ENCODE measurements at places on chromosomes 7 and 10.

DNA sequence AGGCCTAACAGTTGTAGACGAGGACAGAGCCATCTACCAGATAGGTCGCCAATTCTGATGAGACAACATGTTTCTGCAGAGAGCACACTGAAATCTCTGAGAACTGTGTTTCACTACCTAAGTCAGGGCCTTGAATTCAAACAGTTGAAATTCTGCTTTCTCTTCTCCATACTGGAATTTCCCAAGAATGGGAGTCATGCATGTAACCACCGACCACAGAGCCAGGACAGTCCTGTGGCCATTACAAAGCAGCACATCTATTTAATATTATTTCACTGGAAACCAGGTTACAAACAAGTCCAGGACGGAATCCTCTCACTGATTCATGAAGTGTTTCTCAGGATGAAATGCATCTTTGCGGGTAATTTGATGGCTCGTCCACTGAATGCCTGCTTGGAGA is 62.0 kb upstream of the ST8SIA6 start:
- no peak for DNase-seq

- DNase-seq, result peak; percentile 5
Observed at GRCh38 chr7:150685219-150686029, at the start of gene GIMAP2. Gene GIMAP2, plus strand, starts transcription at chr7:150685706. Its CDS starts 1,354 bp downstream, at chr7:150687060.

DNA sequence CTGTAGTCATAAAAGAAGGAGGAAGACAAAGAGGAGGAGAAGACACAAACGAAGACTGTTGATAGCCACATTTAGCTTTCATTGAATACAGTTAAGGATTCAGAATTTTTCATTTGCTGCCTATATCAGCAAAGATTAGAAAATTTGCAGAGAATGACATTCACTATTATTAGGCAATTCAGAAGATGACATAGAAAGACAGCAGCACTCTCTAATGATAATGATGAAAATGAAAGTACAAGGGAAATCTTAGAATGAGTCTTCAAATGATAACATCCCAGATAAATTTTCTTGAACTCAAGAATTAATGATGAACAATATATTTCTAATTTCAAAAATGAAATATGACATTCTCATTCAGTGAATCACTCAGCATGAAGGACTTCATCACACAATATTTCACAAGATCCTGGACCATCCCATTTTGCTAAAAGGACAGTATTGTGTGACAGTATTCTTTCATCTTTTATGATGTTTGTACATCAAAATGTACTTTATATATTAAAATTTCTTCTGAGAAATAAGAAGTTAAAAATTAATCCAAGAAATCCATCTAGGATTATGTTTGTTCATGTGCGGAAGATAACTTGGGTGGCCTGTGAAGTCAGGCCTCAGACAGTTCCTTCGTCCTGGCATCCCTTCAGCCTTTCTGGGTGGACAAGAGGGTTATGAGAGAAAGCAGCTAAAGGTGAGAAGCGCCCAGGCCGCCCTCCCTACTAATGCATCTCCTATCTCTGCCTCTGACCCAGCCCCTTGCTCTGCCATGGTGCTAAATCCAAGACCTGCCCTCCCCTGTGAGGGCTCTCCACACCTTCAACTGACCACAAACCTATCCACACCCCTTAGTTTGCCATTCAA is 47.4 kb upstream of the CAMK2B start:
- no peak for DNase-seq

DNA sequence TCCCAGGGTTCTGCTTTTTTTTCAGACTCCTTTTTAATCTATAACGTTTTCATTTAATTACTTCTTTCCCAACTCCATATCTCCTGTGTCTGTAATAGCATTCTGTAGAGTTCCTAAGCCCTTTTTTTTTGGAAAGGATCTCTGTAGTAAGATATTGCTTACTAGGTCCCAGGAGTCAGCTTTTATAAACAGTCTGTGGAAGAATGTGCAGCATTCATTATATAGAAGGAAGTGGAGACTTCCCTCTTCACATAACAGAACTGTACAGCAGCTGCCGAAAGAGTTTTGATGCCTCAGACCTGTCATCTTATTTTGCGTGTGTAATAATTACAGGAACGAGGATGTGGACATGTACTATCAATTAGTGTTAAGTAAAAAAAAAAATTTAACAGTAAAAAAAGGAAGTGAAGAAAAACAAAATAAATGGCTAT is 7.4 kb upstream of the STEAP4 start:
- no peak for DNase-seq

DNA sequence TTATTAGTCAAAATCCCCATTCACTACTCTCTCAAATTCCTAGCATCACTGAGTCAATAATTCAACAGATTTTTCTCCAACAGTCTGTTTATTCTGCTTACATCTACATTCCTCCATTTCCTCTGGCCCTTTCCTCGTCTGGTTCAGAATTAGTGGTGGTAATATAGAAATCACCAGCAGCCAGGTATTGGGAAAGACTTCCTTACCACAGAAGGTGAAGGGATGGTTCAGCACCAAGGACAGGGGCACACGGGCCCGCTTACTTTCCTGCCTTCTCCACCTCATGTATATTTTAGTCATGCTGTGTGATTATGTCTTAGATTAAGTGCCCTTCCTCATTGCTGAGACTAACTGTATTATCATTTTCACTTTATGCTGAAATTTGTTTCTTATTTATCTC is 70.4 kb upstream of the APBB1IP start:
- no peak for DNase-seq

- DNase-seq, result no peak
Observed at GRCh38 chr7:14424675-14425074, 435.2 kb upstream of the ETV1 start.

DNA sequence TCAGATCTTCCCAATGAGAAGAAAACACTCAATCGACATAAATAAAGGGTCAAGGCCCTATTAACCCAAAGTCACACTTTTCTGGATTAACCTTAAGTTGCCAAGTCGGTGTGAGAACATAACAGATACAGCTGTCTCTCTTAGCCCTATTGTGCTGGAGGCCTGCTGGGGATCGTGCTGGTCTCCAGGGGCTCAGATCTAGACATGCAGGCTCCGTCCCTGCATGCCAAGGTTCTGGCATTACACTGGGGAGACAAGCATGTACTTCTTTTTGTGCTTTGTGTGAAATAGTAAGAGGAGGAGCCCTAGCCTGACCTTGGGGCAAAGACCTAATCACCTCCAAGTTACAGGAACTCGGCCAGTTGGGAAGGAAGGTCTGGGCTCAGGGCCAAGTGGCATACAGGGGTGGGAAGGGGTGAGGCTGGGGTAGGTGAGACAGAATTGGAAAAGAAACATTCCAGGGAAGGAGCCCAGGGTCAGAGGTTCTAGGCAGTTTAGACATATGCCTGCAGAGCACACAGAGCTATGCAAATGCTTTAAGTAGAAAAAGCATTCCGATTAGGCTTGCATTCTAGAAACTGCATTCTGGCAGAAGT is 216.4 kb downstream of the HECW1 start:
- no peak for DNase-seq

GRCh38 chr7:13748998-13749397 is 240.5 kb downstream of the ETV1 start:
- no peak for DNase-seq

DNA sequence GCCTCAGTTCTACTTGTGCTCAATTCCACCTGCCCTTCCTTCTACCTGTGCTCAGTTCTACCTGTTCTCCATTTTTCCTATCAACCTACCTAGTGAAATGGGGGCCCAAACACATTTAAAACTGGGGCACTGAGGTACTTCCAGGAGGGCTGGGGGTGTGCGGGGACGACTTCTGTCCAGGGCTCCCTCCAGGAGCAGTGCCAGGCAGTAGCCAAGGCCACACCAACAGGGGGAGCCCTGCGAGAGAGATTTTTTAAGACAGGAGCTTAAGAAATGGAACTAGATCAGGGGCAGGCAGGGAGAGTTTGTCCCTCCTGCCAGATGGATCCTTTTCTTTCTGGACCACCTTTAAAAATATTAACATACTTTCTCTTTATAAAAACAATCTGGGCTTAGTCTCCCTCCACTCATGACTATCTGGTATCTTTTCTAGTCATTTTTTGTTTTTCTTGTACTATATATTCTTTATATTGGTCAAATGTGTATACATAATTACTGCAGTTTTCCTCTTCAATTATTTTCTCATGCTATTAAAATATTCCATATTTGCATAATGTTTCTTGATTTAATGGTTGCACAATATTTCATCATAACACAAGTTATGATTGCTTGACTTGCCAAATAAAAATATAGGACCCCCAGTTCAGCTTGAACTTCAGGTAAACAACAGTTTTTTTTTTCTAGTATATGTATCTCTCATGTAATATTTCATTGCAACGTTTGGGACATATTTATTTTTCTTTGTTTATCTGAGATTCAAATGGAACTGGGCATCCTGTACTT is 47.3 kb upstream of the INSYN2A start:
- DNase-seq, result peak; percentile 2

DNA sequence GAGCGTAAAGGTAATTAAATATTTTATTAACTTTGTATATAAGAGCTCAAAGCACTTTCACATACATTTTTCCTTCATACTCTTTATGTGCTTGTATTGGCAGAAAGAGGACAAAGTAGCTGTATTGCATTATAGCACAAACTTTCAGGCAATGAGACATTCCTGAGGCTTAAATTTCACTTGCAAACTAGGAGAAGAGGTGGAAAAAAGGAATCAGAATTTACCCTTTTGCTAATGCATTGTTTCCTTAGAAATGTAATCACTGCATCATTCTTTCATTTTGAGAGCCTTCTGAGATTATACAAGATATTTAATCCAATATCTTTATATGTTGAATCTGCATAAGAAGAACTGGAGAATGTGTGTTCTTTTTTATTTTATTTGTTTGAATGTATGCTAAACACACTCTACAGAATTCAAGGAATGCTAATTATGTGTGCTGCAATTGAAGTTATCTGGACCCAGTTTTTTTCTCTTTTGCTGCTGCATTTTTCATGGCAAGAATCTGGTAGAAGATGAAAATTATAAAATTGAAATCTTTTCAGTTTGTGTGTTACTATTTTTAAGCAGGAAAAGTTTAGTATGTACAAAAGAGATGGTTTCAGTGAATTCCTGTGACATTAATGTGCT is 185.1 kb downstream of the NXPH1 start:
- no peak for DNase-seq

Measured in fibroblast of the conjunctiva (primary cell).